ENCODE measurements at places on chromosomes 2 and 18. TPM values are rescaled to one million over a fixed set of nuclear protein-coding genes. Genes with fewer than 3 reads are reported as not detected.

The IL36RN gene
- not detected for polyA plus RNA-seq

The ALLC gene
- not detected for polyA plus RNA-seq

The MAP2 gene
- polyA plus RNA-seq = 0.26 TPM

The NOL4 gene
- polyA plus RNA-seq = not detected

The VWC2L gene
- not detected for polyA plus RNA-seq

The TACR1 gene
- polyA plus RNA-seq = 0.06 TPM

The SMYD1 gene
- not detected for polyA plus RNA-seq

The TSPYL6 gene
- not detected for polyA plus RNA-seq

The DYNAP gene
- polyA plus RNA-seq = not detected

The RNF152 gene
- 7.5 TPM for polyA plus RNA-seq

The IL36G gene
- polyA plus RNA-seq = not detected

The INHA gene
- 0.96 TPM for polyA plus RNA-seq

The TBR1 gene
- polyA plus RNA-seq = 0.06 TPM

The GAD1 gene
- not detected for polyA plus RNA-seq

The DNAJC5G gene
- not detected for polyA plus RNA-seq

The SCYGR4 gene
- not detected for polyA plus RNA-seq

The ANKRD62 gene
- not detected for polyA plus RNA-seq

The NTSR2 gene
- not detected for polyA plus RNA-seq

The LRP2 gene
- not detected for polyA plus RNA-seq

The MRPL53 gene
- 51.9 TPM for polyA plus RNA-seq

The LCT gene
- not detected for polyA plus RNA-seq

The SCN7A gene
- 0.39 TPM for polyA plus RNA-seq

The ANKRD29 gene
- 0.07 TPM for polyA plus RNA-seq

The UGT1A3 gene
- not detected for polyA plus RNA-seq

The PLCL1 gene
- 0.13 TPM for polyA plus RNA-seq

The LBX2 gene
- polyA plus RNA-seq = 0.66 TPM

The CFC1B gene
- polyA plus RNA-seq = not detected

The MYO5B gene
- 0.24 TPM for polyA plus RNA-seq

The ZSWIM2 gene
- 0.09 TPM for polyA plus RNA-seq

The ATOH8 gene
- 11.2 TPM for polyA plus RNA-seq

The GPR45 gene
- polyA plus RNA-seq = not detected

The CYBRD1 gene
- polyA plus RNA-seq = 53.2 TPM

The DNAJC10 gene
- 34.6 TPM for polyA plus RNA-seq

The RAB6C gene
- polyA plus RNA-seq = not detected

The IGFBP2 gene
- polyA plus RNA-seq = 236 TPM

The LYG2 gene
- not detected for polyA plus RNA-seq

The COL4A4 gene
- polyA plus RNA-seq = not detected

The PECR gene
- 12.8 TPM for polyA plus RNA-seq

The GULP1 gene
- 24.4 TPM for polyA plus RNA-seq

The IGFBP5 gene
- 1,767 TPM for polyA plus RNA-seq

The FAP gene
- polyA plus RNA-seq = 74.1 TPM

The KLHL14 gene
- polyA plus RNA-seq = not detected

The STON1 gene
- 3.1 TPM for polyA plus RNA-seq

The TUBB8B gene
- not detected for polyA plus RNA-seq

The ESCO1 gene
- 3.1 TPM for polyA plus RNA-seq

The RAPGEF4 gene
- 1.7 TPM for polyA plus RNA-seq

The POTEC gene
- polyA plus RNA-seq = not detected

The CGREF1 gene
- polyA plus RNA-seq = 1.3 TPM

The DHX57 gene
- polyA plus RNA-seq = 8.0 TPM

The NEURL3 gene
- not detected for polyA plus RNA-seq

The SLC9A2 gene
- not detected for polyA plus RNA-seq

The MRO gene
- polyA plus RNA-seq = not detected

The SLC39A6 gene
- polyA plus RNA-seq = 39.5 TPM

The GCKR gene
- polyA plus RNA-seq = 0.55 TPM

The CAPN13 gene
- polyA plus RNA-seq = not detected

The GKN1 gene
- not detected for polyA plus RNA-seq

The NFATC1 gene
- polyA plus RNA-seq = 1.8 TPM

Data from IMR-90 (cell line).